ENCODE measurements at places on chromosomes 4 and X.

GRCh38 chr4:22921936-22922335 lies 229.2 kb downstream of the GBA3 start:
- DNase-seq, result no peak

GRCh38 chrX:134368126-134368525 lies 91.8 kb upstream of the HPRT1 start:
- DNase-seq, result no peak

DNA sequence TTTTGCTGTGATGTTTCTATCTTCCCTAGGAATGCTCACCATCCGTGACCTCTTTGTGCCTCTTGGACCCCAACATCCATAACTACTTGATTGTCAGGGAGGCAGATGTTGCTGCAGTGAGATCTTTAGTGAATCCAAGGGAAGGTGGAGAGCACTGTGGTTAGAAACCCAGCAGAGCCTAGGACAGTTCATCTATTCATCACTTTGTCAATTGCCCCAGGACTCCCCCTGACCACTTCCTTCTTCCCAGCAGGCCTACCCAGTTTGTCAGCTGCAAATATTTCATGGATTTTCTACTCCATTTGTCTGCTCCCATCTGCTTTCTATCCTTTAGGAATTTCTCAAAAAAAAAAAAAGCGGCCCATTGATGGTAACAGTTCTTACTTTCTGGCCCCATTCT lies 942.8 kb downstream of the PCDH7 start:
- DNase-seq, result no peak

- no peak for DNase-seq
These were observed 71.5 kb upstream of the MXD4 start for GRCh38 chr4:2333356-2333841.
